ENCODE measurements at places on chromosomes 13 and 19.

DNA sequence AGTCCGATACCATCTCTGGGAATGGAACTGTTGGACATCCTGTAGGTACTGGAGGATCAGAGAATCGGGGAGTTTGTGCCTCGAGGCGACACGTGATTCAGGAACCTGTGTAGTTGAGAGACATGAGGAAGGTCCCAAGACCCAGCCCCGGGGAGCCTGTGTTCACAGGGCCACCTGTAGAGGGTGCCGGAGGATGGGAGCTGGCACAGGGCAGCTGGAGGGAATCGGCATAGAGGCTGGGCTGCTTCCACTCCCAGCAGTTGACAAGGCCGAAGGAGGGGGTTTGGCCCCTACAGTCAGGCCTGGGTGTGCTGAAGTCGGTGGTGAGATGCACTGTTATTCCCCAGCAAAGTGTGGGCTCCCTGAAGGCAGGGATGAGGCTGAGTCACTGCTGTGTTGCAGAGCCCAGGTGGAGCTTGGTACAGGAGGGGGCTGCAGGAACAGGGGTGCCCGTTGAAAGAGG lies 2.5 kb upstream of the ISYNA1 start:
- DNase-seq: peak; percentile 34

DNA sequence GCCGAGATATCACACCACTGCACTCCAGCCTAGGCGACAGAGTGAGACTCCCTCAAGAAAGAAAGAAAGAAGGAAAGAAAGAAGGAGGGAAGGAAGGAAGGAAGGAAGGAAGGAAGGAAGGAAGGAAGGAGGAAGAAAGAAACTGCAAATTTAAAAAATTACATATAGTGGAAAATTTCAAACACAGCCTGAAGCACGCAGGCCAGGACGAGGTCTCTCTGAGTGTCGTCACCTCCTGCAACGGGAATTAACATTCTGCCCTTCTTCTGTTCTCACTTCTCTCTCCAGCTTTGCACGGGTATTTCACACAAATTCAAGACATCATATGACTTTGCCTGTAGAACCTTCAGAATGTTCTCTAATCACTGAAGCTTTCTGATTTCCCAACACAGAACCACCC lies 108.2 kb downstream of the GNG7 start:
- no peak for DNase-seq

DNA sequence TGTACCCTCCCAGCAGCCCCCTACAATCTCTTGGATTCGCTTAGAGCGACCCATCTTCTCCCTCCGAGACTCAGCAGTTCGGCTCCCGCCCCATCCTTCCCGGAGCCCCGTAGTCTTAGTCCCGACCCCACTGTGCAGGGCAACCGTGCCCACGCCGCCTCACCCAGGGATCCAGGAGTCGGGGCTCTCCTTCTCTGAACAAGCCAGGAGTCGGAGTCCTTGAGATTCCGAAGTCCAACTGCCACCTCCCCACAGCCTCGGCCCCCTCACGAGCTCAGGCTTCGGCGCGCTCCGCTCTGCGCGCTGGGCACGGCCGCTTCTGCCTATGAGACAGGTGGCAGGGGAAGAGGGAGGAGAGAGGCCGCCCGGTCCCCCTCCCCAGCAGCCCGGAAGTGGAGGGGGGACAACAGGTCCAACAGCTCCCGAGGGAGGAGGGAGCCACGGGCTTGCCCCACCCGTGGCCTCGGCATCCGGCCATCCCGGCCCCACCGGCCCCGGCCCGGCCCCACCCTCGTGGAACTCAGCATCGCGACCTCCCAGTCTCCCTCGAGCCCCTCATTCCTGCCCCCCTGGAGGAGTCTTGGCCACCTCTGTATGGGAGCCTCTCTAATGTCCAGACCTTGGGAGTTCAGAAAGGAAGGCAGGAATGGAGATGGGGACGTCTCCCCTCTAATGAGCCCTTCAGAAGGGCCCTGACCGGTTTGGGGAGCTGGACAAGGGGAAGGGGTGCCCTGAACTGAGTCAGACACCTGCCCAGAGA lies at the start of gene PHLDB3:
Gene PHLDB3, minus strand, starts transcription at position 321 of the 760 bp plus-strand sequence. CDS start 628 bp downstream, outside the sequence.
- DNase-seq: no peak

- peak; percentile 26 for DNase-seq
Measured at GRCh38 chr13:75326173-75327134, 155.5 kb downstream of the TBC1D4 start.

- peak; percentile 76 for DNase-seq
Measured at GRCh38 chr19:13430790-13431582, 75.3 kb downstream of the CACNA1A start.

- no peak for DNase-seq
Measured at GRCh38 chr13:102462570-102462969, 60.7 kb upstream of the FGF14 start.

DNA sequence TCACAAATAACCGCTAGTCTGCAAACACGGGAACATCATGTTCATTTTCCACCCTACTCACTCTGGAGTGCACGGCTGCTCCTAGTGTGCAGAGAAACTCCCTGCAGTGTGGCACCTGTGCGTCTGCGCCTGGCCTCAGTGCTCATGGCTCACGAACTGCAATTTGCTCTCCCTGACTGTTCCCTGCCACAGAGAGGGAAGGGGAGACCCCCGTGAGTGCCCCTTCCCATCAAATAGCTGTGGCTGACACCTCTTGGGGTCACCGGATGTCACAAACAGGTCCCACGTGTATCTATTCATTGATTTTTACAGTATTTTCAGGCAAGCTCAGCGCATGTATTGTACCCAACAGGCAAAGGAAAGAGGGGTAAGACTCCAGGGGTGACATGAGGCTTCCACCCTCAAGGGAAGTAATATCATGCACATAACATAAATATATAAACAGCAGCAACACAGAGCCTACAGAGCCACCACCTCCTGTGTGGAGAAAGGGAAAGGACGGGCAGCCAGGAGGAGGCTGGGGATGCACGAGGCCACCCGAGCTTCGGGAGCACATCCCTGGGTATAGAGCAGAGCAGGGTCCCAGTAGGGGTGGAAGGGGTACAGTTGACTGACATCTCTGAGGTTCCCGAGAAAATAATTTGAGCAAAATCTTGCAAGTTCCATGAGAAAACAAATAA lies 140.3 kb upstream of the SOX1 start:
- no peak for DNase-seq

GRCh38 chr19:6023085-6023682 lies 45.2 kb upstream of the RANBP3 start:
- peak; percentile 50 for DNase-seq

DNA sequence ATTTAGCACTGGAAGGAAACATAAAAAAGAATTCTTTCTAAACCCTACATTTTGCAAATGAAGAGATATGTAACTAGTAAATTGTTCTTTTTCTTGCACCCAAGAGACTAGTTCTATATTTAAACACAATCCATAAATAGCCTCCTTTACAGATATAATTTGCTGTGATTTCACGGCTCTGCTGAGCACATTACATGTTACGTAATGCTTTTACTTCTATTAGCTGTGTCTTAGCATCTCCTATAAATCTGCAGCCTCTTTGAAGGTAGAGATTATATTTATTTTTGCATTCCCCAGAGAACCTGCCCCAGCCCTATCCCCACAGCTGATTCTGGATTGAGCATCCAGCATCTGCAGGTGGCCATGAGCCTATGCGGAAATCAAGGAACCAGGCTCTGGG lies 32.2 kb downstream of the LACC1 start:
- DNase-seq: no peak

DNA sequence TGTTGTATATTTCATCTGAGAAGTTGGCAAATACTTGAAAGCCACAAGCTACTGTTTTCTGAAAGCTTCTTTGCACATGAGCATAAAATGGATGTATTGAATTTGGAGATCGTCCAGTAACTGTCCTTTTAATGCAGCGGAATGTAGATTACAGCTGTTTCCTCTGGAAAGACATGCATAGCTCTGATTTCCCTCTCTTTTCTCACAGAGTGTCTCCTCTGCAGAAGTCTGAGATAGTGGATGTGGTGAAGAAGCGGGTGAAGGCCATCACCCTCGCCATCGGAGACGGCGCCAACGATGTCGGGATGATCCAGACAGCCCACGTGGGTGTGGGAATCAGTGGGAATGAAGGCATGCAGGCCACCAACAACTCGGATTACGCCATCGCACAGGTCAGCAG lies 283.0 kb downstream of the SHISA2 start:
- no peak for DNase-seq

- no peak for DNase-seq
Measured at GRCh38 chr19:48443731-48444128, 2.1 kb upstream of the GRWD1 start.

GRCh38 chr19:41299755-41300089 lies 10.2 kb upstream of the CCDC97 start:
- peak; percentile 49 for DNase-seq

DNA sequence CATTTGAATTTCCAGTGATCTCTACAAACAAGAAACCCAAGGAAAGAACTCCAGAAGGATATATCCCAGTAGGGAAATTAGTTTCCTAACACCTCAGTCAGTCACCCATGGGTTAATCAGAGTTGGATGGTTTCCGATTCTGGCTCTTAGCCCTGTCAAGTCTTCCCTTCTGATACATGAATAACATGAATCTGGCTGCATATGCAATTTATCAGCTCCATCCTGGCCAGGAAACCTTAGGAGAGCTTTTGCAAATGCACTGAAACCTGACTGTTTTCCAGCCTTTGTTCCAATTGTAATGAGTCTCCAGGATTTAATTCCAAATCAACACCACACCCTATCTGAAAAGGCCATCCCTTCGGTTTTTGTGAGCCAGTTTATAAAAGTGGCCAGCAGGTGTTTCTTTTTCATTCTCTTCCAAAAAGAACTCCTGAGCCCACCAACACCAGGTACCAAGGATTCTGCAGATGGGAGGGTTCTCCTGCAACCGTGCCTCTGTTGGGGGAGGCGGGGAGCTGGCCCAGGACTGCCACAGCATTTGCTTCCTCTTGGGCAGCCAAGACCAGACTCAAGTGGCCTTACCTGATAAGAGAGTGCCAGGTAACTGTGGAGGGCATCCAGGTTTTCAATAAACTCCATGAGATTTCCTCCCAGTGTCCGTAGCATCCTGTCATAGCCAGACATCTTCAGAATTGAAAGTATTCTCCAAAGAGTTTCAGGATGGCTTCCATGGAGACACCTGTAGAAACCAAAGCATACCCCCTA lies 77.5 kb downstream of the C13orf42 start:
- no peak for DNase-seq

DNA sequence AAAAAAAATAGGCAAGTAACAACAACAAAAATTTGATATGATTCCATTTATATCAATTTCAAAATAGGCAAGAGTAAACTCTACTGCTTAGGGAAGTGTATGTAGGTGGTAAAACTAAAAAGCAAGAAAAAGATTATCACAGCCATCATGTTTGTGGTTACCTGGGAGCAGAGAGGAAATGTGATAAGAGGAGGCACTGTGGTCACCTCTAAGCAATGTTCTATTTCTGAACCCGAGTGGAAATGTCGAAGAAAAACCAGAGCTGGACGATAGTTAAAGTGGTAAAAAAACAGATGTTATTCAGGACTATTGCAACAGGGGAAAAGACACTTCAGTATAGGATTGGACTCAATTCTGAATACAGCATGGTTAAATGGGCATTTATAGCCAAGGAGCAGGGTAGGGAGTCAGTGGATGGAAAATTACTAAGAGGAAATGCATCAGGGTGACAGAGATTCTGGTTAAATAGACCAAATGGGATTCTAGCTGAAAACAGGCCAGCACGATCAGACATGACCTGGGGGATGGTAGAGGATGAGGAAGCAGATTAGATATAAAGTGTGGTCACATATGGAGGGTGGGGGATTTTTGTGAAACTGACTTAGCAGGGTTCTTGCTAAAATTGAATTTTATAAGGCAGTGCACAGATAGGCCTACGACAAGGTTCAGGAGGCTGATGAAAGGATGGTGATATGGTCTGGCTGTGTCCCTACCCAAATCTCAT lies 6.0 kb upstream of the TEX30 start:
- no peak for DNase-seq

DNA sequence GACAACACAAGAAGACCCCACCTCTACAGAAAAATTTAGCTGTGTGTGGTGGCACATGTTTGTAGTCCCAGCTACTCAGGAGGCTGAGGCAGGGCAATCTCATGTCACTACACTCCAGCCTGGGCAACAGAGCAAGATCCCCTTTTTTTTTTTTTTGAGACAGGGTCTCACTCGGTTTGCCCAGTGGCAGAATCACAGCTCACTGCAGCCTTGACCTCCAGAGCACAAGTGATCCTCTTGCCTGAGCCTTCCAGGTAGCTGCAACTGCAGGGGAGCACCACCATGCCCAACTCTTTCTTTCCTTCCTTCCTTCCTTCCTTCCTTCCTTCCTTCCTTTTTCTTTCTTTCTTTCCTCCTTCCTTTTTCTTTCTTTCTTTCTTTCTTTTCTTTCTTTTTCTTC lies 4.2 kb upstream of the CLEC4G start:
- DNase-seq: no peak

DNA sequence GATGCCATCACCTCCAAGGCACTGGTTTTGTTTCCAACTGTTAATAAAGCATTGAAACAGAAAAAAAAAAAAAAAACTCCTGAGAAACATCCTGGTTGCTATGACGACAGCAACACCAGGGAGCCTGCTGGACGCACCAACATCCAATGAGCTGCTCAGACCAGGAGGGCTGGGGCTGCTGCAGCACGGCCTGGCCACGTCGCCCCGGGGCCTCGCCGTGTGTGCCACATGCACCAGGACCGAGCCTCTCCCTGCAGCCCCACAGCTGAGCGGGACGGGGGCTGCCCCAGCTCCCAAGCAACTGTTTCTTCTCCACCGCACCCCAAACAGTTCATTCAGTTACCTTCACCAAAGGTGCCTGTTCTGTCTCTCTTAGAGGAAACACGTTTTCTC lies 54.5 kb downstream of the RASA3 start:
- peak; percentile 82 for DNase-seq

DNA sequence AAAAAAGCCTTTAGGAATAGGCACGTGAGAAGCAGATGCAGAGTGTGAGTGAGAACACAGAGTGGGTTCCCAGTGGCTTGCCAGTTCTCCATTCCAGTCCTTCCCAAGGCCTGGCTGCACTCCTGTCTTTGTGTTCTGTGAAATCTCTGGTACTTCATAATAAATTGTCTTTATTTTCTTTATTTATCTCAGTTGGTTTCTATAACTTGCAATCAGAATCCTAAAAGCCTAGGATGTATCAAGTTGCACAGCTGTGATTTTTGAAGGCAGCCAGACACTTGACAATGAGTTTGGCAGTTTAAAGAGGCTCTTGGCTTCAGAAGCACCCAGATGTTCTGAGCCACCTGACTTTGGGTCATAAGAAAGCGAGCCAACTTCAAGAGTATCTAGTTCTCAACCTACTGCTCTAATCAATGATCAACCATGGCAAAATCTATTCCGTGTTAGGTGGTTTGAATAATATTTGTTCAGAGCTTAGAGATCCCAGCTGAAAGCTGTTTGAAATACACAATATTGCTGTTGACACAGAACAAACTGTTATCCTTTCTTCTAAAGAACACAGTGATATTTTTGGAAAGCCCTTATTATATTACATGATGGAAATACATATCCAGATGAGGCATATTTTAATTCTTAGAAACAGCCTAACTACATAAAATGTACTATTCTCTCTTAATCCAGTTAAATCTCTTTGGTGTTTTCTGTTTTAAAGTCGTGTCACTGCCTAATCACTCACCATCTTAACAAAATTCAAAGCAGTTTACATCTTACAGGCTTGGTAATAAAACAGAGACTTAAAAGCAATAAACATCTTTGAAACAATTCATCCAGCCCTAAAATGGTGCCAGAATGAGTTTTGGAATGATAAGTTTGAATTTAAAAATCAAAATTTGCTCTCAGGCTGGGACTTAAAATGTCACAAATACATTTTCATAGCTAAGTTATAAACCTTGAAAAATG lies 483.0 kb upstream of the NBEA start:
- no peak for DNase-seq

GRCh38 chr13:105465251-105465650 lies 1070.2 kb downstream of the EFNB2 start:
- no peak for DNase-seq

- no peak for DNase-seq
Measured at GRCh38 chr13:99978799-99979452, 2.7 kb upstream of the ZIC2 start.

GRCh38 chr13:106182404-106182803 lies 353.1 kb downstream of the EFNB2 start:
- DNase-seq: peak; percentile 88

Measured in AG20443 (cell line).